ENCODE measurements at places on chromosomes 1 and 21.

GRCh38 chr21:31804008-31804394 lies 68.8 kb upstream of the HUNK start:
- H3K4me1 ChIP-seq = no peaks in the 10 kb centered on the region
- DNase-seq = no peak
- peaks cover 2% of the 10 kb centered on the region for H3K27me3 ChIP-seq
- no peak overlapping the region for H3K27ac ChIP-seq

DNA sequence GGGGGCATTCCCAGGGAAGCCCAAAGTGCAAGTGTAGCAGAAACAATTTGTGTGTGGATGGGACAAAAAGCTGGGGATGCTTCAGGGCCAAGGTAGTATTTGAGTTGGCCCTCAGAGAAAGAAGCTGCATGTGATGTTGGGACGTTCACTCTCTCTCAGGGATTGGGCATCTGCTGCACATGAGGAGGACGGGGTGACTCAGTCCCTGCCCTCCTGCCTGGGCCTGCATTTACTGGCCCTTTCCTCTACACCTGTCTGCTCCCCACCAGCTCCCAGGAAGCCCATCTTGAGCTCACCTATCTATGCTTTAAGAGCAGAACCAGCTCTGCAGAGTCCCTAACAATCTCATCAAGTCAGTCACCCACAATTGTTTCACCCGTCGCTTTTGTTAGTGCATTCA lies 23.5 kb upstream of the MPZL1 start:
- H3K36me3 ChIP-seq = peaks cover 74% of the 10 kb centered on the region
- no peak overlapping the region for H3K27ac ChIP-seq
- no peaks in the 10 kb centered on the region for H3K4me1 ChIP-seq

DNA sequence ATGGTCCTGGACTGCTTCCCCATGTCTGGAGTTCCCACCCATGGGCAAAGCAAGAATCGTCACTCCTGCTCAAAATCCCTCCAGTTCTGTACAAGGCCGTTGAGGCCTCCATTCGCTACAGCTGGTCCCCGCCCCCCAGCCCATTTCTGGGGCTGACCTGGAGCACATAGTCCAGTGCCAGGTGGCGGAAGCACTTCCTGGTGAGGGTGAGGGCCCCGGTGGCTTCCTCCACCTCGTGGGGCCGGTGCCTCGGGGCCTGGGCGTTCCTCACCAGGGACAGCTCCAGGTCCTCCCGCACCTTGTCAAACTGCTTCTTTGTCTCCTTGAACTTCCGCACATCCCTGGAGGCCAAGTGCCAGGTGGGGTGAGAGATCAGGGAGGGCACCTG lies 7.4 kb downstream of the ACAP3 start:
- no peaks in the 10 kb centered on the region for H3K36me3 ChIP-seq
- H3K4me1 ChIP-seq = peaks cover 2% of the 10 kb centered on the region
- no peaks in the 10 kb centered on the region for H3K27me3 ChIP-seq
- no peak overlapping the region for H3K4me3 ChIP-seq
- H3K27ac ChIP-seq = no peak overlapping the region

DNA sequence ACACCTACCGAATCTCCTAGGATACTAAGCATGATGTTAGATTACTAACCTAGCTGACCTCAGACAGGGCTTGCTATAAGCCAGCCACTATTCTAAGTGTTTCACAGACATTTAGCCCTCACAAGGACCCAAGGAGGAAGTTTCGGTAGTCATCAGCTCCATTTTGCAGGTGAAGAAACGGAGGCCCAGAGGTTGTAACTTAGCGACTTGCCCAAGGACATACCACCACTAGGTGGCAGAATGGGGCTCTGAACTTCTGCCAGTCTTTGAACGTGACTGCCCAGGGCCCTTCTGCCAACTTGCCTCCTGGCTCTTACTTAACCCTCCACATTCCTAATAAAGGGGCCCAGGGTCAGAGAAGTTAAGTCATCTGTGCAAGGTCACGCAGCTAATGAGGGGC lies 283.5 kb downstream of the C1orf94 start:
- H3K4me3 ChIP-seq = no peak overlapping the region
- H3K27me3 ChIP-seq = no peaks in the 10 kb centered on the region
- no peaks in the 10 kb centered on the region for H3K4me1 ChIP-seq
- no peak overlapping the region for H3K27ac ChIP-seq

GRCh38 chr21:41769521-41769920 lies 2.7 kb upstream of the RIPK4 start:
- peaks cover 6% of the 10 kb centered on the region for H3K36me3 ChIP-seq
- H3K4me3 ChIP-seq = no peak overlapping the region
- no peak for DNase-seq
- no peak overlapping the region for H3K27ac ChIP-seq
- H3K27me3 ChIP-seq = peaks cover 73% of the 10 kb centered on the region

DNA sequence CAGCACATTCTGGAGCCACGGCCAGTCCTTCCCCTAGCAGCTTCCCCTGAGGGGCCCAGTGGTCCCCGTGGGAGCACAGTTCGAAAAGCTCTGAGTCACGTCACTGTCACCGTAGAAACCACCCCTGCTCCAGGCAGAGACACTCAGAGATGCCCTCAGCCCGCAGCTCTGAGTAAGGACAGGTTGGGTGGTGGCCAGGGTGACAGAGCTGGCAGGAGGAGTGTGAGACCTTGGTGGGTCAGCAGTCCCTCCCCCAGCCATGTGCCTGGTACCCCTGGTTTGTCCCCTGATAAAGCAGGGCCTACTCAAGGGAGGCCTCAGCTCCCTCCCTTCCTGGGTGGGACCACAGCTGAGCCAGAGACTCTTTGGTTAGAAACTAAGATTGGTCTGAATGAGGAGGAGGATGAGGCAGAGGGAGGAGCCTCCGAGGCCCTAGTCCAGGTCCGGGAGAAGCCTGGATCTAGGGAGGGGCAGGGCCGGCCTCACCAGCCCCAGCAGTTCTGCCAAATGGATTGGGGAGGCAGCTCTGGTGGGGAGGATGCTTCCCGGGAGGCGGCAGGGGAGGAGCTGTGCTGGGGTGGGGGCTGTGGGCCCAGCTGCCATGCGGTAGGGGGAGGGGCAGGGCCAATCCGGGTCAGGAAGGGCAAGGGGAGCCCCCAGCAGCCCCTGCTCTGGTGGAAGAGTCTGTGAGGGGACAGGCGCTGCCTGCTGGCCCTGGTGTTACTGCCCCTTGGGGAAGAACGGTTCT lies 55.2 kb downstream of the SLC9A1 start:
- peaks cover 7% of the 10 kb centered on the region for H3K36me3 ChIP-seq
- H3K27me3 ChIP-seq = no peaks in the 10 kb centered on the region
- peak overlapping the region; percentile 87 for H3K27ac ChIP-seq
- peaks cover 14% of the 10 kb centered on the region for H3K4me1 ChIP-seq

DNA sequence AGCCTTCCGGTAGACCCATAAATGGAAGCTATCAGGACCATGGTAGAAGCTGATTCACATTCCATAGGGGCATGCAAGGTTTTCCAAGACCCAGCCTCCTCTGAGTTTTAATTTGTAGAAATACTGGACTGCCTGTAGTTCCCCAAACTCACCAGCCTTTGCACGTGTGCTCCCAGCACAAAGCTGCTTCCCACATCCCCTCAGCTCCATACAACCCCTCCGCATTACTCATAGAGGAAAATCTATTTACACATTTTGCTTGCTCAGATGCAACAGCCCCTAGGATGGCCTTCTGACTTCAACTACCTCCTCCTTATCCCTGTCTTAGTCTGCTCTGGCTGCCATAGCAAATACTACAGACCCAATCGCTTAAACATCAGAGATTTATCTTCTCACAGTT lies 336.2 kb downstream of the SETD4 start:
- H3K4me1 ChIP-seq = no peaks in the 10 kb centered on the region
- no peak overlapping the region for H3K4me3 ChIP-seq
- DNase-seq = no peak

All from activated CD4-positive, alpha-beta T cell treated with anti-CD3 and anti-CD28 coated beads, Interleukin-2, amount 10 ng/mL, durations not matched to agents 24 days and 14 days (primary cell).